ENCODE measurements at places on chromosomes 6 and 20.

DNA sequence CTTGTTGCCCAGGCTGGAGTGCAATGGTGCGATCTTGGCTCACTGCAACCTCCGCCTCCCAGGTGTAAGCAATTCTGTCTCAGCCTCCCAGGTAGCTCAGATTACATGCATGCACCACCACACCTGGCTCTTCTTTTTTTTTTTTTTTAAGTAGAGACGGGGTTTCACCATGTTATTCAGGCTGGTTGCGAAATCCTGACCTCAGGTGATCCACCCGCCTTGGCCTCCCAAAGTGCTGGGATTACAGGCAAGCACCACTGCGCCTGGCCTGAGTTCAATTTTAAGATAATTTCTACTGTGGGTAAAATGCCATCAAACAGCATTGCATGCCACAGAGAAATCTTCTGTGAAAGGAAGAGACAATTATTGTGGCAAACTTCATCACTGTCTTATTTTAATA lies 633.1 kb downstream of the KIF16B start:
- DNase-seq, result no peak

- DNase-seq, result no peak
These were observed 736.6 kb downstream of the KIF16B start for GRCh38 chr20:15836634-15837033.

DNA sequence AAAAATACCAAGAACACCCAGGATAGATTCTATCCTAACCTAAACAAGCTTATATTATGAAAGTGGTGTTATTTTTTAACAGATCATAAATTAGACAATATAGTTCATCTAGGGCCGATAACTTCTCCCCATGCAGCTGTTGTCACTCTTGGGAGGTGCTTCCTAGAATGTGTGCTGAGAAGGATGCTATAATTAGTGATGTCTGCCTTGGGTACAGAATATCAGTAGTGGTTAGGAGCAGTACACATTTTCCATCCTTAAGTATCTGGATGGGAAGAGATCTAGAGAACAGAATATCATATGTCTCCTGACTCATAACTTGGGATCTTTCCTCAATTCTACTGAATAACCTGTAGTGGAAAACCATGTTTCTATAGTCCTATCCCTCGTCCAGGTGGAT lies 214.5 kb downstream of the BCKDHB start:
- no peak for DNase-seq

GRCh38 chr6:116278854-116279231 lies 887 bp downstream of the TSPYL1 start:
- DNase-seq, result no peak

- no peak for DNase-seq
These were observed 160.7 kb downstream of the ZFAND3 start for GRCh38 chr6:37980222-37980595.

- no peak for DNase-seq
These were observed 53.5 kb downstream of the COL21A1 start for GRCh38 chr6:56193846-56194245.
